Small intestine (tissue), 16 donors: ENCODE measurements at places on chromosomes 4 and X. TPM values are rescaled to one million over a fixed set of nuclear protein-coding genes. Genes with fewer than 3 reads are reported as not detected.

The ELK1 gene
- polyA plus RNA-seq: 20.7 TPM

The CLCN4 gene
- under 0.01 TPM for polyA plus RNA-seq

The PPP4R3C gene
- polyA plus RNA-seq: not detected

The HMX1 gene
- not detected for polyA plus RNA-seq

The MAGEA8 gene
- polyA plus RNA-seq: not detected

The HPGDS gene
- polyA plus RNA-seq: 9.5 TPM

The HSFX2 gene
- polyA plus RNA-seq: 0.21 TPM

The RAB33A gene
- 0.50 TPM for polyA plus RNA-seq

The CCKAR gene
- not detected for polyA plus RNA-seq

The AMER1 gene
- 4.9 TPM for polyA plus RNA-seq

The CLDN34 gene
- not detected for polyA plus RNA-seq

- DNase-seq: no peak
Measured at GRCh38 chr4:143768007-143768591, 67.6 kb upstream of the FREM3 start.

- no peak for DNase-seq
Measured at GRCh38 chrX:10007621-10008020, 40.5 kb downstream of the CLDN34 start.

- DNase-seq: no peak
Measured at GRCh38 chr4:118032691-118033090, 1.6 kb upstream of the NDST3 start.

DNA sequence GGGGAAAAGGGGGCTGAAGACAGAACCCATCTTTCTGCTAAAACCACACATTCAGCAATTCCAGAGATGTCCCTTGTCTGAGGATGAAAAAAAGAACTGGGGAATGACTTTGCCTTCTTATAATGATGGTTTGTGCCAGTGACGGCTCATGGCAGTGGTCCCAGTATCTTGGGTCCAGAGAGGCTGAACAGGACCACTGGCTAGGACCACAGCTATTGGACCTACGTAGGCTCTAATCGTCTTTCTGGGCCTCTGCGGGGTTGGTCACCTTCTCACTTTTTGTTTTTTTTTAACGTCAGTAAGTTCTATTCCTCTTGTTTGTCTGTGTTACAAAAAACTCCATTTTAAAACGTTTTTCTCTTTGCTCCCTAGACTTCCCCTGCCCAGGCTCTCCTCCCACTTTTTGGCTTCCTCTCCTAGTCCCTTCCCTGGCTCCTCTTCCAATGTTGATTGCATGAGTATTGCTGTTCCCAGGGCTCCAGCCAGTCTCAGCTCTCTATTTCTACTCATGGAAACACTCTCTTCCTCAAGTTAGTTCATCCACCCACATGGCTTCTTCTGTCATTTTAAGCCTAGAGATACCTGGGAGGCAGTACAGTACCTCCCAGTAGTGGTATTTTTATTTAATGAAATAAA lies 52.6 kb upstream of the STX18 start:
- DNase-seq: no peak

DNA sequence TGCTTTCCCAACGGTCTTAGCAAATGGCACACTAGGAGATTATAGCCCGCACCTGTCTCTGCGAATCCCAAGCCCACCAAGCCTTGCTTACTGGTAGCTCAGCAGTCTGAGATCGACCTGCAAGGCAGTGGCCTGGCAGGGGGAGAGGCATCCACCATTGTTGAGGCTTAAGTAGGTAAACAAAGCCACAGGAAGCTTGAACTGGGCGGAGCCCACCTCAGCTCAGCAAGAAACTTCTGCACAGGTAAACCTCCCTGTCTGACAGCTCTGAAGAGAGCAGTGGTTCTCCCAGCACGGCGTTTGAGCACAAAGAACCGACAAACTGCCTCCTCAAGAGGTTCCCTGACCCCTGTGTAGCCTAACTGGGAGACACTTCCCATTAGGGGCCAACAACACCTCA lies 42.8 kb downstream of the BRWD3 start:
- no peak for DNase-seq

GRCh38 chrX:150192816-150193215 lies 170.3 kb upstream of the MAMLD1 start:
- no peak for DNase-seq

DNA sequence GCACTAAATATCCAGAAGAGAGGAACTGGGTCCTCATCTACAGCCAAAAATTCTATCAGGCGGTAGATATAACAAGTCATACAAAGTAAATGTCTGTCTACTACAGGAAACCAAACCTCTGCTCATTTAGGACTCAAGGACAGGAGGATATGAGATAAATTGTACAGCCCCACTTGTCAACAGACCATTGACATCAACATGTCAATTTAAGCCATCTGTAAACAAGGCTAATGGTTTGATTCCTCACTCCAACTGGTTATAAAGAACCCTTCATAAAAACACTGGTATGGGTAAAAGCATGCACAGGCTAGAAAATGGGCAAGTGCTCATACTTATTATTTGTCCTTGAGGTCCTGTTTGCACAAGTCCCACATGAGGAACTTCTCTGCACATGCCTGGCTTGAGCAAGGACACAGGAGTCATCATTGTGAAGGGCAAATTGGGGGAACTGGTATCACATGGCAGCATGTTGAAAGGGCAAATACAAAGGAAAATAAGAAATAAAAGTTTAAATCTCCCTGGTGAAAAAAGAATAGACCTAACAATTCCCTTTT lies 13.2 kb downstream of the RTL8B start:
- no peak for DNase-seq

- DNase-seq: no peak
Measured at GRCh38 chr4:127988638-127989037, 23.4 kb downstream of the ABHD18 start.

DNA sequence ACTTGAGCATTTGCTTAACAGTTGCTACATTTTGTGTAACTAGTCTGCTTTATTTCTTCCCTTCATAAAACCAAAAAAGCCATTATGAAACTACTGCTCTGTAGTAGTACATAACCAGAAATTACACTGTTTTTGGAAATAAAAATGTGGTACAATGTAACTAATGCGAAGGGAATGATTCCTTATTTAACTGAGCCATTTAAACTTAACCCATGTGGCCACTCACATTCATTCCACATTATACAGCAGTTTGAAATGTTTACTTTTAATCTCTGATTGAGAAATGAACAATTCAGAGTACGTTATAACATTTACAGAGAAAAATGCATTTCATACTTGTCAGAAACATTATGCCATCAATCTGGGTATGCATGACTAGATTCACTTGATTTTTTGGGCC lies 94.2 kb downstream of the NYX start:
- DNase-seq: no peak

DNA sequence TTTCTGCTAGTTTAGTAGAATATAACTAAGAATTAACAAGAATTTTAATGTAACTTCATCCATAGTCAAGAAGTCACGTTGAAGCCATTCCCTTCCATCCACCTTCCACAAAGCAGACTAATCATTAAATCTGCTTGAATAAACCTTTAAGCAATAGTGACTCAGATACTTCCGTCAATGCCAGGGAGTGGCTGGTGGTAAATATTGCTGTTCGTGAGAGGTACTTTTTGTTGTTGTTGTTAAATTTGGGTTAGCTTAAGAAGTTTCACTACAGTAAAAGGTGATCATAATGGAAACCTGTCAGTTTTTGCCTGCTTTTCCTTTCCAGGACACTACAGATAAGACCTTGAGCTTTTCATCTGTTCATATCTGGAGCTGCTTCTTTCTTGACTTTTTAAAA lies 316.3 kb downstream of the TMA16 start:
- peak; percentile 1 for DNase-seq

GRCh38 chrX:150762258-150763165 lies 69.3 kb downstream of the MTMR1 start:
- DNase-seq: no peak

DNA sequence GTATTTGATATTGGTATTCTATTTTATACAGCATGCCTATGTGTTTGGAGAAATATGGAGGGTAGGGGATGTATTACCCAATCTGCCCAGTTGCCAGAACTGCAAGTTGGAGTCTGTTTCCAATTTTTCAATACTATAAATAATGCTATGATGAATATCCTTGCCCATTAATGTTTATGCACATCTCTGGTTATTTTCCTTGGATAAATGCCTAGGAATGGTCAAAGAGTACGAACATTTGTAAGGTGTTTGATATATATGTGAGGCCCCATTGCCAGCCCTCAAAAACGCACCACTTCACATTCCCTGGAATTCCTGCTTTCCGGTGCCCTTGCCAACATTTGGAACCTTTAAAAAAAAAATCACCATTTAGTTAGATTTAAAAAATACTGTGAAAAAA lies 34.3 kb downstream of the CLDN34 start:
- no peak for DNase-seq

DNA sequence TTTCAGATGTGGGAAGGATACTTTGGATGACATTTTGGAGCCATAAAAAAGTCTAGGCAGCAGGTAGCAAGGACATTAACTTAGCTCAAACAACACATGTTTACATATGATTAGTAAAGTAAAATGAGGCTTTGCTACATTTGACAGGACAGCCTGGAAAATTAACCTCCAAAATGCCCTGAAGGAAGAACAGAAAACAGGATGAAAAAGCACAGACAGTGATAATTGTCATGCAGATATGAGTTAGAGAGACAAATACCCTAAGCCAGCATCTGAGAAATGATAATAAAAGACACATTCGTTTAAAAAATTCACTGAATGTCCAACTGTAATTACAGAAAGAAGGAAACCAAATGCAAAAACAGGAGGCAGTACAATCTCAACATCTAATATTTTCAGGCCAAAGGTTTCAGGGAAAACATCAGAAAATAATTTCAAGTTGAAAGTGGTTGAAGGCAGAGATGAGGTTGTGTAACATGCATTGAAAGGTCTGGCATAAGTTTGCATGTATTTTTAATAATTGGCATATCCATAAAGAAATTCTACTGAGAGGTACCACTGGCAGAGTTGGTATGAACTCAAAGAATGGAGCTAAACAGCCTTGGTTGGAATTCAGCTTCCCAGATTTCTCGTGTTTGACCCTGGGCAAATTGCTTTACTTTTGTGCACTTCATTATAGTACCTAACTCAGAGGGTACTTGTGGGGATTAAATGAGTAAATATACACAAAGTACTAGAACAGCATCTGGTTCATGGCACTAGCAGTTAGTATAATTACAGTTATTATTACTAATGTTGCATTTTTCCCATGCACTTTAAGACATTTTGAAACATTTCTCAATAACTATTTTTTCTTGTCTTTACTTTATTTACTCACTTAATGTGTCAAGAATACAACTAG lies 54.4 kb upstream of the MAP9 start:
- no peak for DNase-seq

GRCh38 chr4:139802488-139802887 lies 136.9 kb downstream of the MGST2 start:
- DNase-seq: no peak

- DNase-seq: no peak
Measured at GRCh38 chrX:136643243-136643642, 4.7 kb upstream of the CD40LG start.

GRCh38 chrX:134619838-134620237 lies 38.4 kb downstream of the PLAC1 start:
- DNase-seq: no peak

DNA sequence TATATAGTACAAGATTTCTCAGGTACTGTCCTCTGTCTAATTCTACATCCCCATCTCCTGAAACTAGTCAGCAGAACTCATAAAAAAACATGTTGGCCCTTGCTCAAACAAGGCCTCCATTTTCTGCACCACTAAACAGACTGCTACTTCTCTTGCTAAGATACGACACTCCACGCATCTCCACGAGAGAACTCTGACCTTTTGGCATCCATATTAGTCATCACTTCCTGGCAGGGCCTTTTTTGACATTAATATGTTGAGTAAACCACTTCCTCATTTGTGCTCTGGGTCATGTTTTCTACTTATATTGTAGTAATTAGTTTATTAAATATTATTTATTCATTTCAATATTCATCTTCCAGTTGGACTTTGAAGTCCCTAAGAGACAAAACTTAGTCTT lies 65.6 kb downstream of the DCAF8L1 start:
- DNase-seq: peak; percentile 19

DNA sequence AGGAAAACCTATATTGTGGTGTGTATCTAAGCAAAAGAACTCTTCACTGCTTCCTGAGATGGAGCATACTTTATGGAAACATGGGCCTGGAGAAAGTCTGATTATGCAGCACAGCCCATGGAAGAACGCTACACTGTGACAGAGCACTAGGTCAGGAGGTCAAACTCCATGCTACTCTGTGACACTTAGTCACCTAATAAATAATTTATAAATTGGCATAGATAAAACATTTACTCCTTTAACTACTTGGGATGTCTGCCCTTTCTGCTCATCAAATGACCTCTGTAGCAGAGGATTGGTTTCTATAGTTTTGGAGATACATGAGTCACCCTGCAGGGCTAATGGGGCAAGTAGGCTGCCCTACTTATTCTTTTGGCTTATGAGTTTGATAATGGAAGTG lies 134.7 kb upstream of the BANK1 start:
- DNase-seq: peak; percentile 10

GRCh38 chr4:57270346-57270745 lies 160.2 kb upstream of the IGFBP7 start:
- DNase-seq: no peak

DNA sequence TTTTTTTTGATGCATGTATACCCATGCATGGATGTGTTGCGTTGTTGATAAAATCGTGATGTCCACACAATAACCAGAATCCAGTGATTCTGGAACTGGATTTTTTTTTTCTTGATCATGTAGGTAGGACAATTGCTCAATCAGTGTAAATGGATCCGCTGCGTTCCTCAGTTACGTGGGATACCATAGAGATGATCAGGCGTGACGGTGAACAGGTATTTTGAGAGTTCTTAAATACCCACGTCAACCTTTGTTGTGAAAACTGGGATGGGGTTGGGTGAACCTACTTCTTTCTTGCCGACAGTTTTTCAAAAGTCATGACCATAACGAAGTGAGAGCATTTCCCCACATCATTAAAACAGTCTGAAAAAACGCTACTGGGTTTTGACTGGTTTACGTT lies 913 bp upstream of the SMIM10L2A start:
- DNase-seq: no peak

GRCh38 chr4:9384126-9384525 lies 21.2 kb downstream of the USP17L30 start:
- DNase-seq: no peak

GRCh38 chr4:184441461-184442313 lies 32.7 kb downstream of the IRF2 start:
- DNase-seq: no peak
